ENCODE measurements at places on chromosomes 6 and 20.

- DNase-seq, result no peak
These were observed 106.6 kb upstream of the LRFN2 start for GRCh38 chr6:40693768-40694167.

GRCh38 chr6:52361945-52362442, at the start of gene PAQR8:
TSS of gene PAQR8 (plus strand) at chr6:52362151. CDS start at chr6:52403214, 41,063 bp downstream.
- DNase-seq, result peak; percentile 77

GRCh38 chr6:5125152-5126006, 40.2 kb downstream of the PPP1R3G start:
- DNase-seq, result no peak

DNA sequence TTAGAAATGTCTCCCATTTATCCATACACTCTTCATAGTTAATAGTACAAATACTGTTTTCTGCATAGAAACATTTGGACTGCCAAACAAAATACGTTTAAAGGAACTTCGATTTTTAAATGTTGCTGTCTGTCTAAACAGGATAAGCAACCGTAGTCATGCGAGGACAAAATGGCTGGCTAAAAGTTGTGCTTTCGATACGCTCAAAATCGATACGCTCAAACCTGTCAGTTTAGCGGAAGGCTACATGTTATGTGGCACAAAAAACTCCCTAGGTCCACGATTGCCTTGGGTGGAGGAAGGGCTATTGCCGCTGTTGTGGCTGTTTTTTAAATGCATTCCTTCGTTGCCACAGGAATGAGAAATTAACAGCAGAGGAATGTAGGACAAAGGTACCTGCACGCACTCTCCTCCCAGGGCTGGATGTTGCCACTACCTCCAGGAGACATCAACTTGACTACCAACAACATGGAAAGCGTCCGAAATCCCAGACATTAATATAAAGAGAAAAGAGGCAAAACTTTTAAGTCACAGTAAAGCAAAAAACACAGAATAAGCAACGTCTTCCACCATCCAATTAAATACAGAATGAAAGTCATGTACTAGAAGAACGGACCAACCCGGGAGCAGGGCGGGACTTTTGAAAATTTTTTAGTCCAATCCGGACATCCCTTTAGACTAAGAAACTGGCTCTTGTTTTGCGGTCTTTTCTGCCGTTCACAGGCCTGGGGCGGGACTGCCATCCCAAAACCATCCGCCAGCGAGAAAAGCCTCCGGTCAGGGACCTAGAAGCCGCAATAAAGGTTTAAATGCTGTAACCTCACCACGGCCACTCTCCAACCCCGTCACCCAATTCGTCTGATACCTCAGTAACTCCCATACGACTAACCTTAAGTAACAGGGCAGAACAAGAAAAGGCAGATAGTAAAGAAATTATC, 32.2 kb upstream of the HFE start:
- DNase-seq, result peak; percentile 86

DNA sequence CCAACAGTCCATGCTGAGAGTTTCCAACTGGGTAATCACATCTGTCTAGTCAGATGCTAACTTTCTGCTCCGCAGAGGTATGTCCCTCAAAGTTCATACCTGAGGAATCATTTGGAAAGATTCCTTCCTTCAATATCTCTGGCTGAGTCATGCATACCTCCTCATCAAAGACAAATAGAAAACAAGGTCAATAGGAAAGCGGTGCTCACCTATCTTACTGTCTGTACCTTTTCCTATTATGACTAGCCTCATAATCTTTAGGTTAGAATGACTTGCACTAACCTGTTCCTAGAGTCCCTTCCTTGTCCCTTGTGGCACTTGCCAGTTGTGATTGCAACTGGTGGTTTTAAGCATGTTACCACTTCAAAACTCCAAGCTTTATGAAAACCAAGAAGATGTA, 78.2 kb upstream of the PTPRK start:
- DNase-seq, result no peak

GRCh38 chr6:108157234-108157980, 8.4 kb upstream of the NR2E1 start:
- no peak for DNase-seq

- DNase-seq, result no peak
These were observed 1.3 kb downstream of the PIGU start for GRCh38 chr20:34675561-34675960.

DNA sequence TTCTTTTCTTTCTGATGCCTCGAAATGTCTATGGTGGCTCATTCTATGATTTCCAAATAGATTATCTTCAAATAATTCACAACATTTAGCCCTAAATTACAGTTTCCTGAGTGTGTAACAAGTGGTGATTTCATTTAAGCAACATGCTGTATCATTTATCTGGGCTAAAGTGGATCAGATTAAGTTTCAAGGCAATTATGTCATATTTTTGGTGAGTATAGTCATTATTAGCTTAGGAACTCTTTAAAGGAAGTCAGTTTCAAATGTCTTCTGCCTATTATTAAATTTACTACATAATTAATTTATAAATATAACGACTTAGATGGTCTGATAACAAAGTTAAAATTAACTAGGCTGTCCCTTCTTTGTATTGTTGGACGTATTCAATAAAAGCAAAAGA, 847.9 kb upstream of the FLRT3 start:
- DNase-seq, result no peak

DNA sequence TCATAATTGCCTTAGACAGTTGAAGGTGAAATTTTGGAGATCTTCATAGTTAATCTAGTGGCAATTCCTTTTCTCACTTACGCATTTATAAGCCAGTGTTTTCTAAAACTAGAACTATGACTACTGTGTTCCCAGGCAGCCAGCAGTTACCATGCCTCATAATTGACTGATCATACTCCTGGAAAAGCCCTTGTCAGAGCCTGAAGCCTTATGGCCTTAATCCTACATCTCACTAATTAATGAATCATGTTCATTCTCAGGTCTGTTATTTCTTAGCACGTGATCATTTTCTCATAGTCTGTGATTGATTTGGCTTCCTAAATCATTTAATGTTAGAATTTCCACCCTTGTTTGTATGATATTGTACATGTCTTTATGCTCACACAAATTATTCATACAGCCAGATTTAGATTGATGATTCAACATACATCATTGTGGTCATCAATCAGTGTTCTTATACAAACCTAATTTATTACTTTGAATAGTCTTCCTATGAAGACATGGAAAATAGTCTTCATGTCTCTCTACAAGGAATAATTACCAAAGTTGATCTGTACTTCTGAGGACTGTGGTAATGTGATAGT, 132.6 kb upstream of the ASCC3 start:
- no peak for DNase-seq

DNA sequence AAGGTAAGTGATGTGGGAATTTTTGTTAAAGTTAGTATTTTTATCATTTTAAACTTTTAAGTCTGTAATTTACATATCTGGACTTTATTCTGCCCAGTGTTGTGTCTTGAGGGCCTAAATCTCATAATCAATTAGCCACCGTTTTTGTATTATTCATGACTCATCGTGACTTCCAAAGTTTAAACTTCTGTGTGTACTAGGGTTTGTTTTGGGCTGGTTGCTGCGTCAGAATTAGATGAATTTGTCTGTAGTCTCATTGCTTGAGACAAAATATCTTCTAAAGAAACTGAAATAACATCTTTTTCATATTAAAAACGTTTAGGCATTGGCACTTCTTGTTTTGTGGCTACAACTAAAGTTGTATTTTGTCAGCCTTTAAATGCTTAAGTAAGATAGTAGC, 41.3 kb downstream of the CDYL start:
- no peak for DNase-seq

GRCh38 chr6:82963191-82963925, 102.3 kb downstream of the UBE3D start:
- DNase-seq, result no peak

DNA sequence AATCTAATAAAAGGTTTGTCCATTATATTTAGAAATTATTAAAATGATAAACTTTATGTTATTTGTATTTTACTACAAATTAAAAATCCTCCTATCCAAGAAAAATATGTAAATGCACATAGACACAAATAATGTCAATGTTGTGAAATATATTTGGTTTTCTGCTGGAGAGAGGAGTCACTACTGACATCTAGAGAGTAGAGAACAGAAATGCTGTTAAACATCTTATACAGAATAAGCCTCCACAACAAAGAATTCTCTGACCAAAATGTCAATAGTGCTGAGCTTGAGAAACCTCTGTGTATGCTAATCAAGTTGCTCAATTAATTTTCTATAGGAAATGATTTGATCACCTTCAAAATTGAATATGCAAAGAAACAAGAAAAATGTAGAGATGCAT, 12.4 kb downstream of the HTR1B start:
- no peak for DNase-seq

DNA sequence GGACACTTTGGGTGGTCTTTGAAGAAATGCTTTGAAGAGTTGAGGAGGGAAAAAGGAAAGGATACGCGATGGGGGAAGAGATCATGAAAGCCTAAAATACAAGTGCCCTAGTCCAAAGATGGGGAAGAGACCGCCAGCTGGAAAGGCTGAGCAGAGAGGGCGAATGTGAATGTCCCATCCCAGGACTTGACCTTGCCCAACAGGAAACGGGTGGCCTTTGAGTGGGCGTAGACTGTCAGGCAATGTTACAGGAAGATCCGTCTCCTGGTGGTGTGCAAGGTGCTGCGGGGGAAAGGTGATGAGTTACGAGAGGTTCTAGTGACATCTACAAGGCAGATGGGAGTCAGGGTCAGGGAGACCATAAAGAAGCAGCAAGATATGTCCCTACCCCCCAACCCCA, 55.0 kb upstream of the TBXT start:
- no peak for DNase-seq

DNA sequence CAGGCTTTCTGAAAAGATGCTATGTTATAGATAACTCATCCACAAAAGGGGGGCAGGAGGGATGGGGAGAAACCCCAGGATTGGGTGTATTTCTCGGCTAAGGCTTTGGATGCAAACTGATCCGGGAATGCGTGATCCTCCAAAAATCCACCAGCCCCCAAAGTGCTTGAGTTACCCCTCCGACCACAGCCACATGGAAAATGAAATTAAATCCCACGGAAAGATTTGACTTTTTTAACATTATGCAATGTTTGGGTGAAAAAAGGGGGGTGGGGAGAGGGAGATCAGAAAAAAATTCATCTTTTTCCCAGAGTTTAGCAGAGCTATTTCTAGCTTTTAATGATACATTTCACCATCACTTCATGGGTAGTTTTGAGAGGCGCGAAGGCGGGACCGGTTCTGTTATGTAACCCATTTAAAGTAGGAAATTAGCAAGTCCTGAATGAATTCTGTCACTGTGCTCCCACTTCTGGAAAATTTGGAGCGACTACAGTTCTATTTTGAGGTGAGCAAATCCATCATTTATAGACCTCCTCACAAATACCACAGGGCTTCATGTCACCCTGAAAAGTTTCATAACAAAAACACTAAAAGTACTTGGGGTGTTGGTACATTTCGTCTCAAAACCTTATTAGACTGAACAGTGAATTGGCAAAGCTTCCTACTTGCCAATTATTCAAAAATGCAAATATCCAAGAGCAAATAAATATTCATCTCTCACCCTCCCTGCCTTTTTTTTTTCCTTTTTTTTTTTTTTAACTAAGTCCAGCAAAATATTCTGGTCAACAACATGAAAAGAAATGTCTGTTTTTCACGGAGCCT, 51.9 kb upstream of the NFATC2 start:
- DNase-seq, result no peak

- DNase-seq, result no peak
These were observed 4.6 kb upstream of the NOL4L start for GRCh38 chr20:32589769-32590168.

DNA sequence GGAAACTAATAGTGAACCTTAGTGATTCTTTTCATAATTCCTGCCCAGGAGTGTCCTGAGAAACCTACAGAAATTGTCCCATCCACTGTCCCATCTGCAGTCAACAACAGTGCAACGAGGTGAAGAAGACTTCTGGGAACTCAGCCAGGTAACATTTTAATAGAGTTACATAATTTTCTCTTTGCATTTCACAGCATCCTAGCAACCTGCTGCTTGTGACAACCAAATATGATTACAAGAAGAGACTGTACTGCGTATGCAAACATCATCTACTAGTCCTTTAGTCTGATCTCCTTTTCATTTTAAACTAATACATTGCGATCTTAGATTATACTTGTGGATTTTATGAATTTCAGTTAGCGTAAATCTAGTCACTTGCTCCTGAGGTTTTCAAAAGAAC, 951.6 kb downstream of the TFAP2A start:
- DNase-seq, result no peak

DNA sequence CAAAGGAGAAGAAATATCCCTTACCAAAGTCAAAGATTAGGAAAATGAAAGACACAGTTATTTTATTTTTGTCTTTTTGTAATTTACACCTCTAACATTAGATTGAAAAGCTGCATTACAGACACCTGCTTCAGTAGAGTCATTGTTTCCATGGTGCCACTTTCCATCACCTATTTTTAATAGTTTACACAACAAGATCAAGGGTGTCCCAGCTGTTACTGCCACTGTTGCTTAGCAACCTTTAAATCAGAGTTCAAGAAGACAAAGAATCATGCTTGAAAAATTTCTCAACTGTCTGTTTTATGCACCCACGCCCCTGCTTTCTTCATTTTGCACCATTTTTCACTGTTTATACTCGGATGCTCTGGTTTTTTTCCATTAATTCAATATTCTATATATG, 668.2 kb upstream of the GJE1 start:
- no peak for DNase-seq

GRCh38 chr6:162177746-162178145, 549.8 kb downstream of the PRKN start:
- DNase-seq, result no peak

Data from stimulated activated CD4-positive, alpha-beta T cell treated with anti-CD3 and anti-CD28 coated beads, Interleukin-4, amount 100 ng/mL, for 24 hours (primary cell).